ENCODE measurements at places on chromosomes 2 and 18.

- DNase-seq = no peak
These were observed 223.9 kb upstream of the CWC22 start for GRCh38 chr2:180231015-180231414.

DNA sequence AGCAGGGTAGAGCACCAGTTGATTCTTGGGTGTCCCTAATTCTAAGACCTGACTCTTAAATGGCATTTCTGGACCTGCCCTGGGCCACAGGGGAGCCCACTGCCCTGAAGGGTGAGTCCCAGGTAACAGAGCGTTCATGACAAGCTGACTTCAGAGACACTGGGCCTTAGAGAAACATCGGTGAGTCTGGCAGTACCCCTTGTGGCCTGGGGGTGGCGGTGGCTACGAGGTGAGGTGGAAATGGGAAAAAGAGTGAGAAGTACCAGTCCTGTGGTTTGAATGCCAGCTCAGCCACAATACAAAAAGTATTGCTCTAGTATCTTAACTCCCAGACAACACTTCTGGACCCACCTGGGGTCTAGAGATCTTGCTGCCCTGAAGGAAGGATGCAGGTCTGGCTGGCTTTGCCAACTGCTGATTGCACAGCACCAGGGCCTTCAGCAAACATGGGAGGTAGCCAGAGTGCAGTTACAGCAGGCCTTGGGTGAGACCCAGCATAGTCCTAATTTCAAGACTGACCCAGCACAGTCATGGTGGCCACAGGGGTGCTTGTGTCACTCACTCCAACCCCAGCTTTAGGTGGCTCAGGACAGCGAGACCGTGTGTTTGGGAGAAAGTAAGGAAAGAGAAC lies 44.5 kb downstream of the USP34 start:
- DNase-seq = peak; percentile 57

DNA sequence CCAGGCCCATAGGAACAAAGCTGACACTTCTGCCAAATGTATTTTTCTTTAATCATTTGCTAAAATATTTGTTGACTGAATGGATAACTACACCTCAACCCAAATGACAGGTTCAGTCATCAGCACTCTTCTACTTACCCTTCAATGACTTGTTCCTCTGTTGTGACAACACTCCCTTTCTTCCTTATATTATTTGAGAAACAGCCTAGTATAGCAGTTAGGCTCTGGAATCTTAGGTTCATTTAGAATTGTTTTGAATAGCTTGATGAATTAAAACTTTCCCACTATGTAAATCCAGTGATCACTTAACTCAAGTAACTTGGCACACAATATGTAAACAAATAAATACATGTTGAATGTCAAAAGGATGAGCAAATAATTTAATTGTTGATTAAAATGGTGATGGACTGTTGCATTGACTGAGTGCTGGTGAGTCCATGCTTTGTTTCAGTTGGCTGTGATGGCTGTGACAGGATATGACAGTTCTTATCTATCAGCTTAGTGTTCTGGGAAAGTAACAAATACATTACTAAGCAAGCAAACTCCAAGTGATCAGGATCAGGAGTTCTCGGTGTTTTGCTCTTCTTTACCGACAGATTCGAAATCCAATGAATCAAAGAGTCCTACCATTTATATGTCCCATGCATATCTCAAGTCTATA lies 2.8 kb upstream of the MOGAT1 start:
- DNase-seq = no peak

DNA sequence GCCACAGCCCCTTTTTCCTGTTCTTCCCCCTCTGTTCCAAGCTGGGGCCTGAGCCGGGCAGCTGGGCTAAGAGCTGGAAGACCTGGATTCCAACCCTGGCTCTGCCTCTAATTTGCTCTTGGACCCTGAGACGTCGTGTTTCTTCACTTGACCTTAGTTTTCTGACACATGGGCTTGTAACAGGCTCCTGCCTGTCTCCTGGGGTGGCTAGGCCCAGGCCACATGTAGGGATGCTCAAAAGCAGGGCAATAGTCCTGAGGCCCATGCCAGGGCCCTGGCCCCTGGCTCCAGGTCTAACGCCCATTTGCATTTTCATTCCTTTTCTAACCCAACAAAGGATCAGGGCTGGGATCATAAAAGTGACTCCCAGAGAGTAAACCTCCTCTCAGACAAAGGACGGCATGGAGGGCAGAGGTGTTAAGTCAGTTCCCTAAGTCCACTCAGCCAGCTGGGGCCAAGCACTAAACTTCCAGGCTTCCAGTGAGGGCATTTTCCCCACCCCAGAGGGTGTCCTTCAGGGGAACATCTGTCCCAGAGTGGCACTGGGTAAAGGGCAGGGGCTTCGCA lies 16.6 kb upstream of the DNMT3A start:
- DNase-seq = no peak

- DNase-seq = no peak
These were observed 35.0 kb downstream of the PSMD14 start for GRCh38 chr2:161343235-161343634.

GRCh38 chr2:236675051-236675450 lies 105.4 kb downstream of the ACKR3 start:
- DNase-seq = no peak

GRCh38 chr2:191171708-191172355 lies 21.0 kb upstream of the STAT4 start:
- no peak for DNase-seq

GRCh38 chr2:115165529-115166109 lies 723.2 kb downstream of the DPP10 start:
- DNase-seq = no peak

DNA sequence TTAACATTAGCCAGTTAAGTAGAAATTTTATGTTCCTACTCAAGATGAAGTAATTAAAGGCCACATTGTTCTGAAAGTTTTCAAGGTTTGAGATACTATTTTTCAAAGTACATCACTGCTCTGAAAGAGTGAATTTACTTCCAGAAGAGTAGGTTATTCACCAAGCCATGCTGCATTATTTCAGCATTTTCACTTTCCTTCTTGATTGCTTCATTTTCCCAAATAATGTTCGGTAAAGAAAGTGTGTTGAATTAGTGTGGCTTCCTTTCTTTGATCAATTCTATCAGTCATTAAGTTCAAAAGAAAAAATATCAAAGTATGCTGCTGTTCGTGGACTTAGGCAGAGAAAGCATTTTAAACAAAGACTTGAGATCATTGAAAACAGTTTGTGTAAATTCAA lies 310.3 kb downstream of the XIRP2 start:
- no peak for DNase-seq

DNA sequence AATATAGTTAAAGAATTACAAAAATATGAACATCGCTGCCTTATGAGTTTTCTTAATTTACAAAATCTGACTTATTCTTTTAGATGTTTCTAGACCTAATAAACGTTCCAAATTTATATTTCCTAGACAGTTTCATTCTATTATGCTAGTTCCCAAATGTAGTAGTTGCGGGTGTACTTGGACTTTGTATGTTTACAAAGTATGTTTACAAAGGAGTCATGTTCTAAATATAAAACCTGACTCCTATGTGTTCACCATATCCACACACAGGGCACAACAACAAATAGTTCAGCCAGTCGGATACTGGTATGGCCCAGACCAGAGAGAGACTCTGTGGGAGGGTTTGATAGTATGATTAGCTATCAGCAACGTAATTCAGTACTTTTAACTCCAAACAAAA lies 230.7 kb downstream of the KCNH7 start:
- no peak for DNase-seq

DNA sequence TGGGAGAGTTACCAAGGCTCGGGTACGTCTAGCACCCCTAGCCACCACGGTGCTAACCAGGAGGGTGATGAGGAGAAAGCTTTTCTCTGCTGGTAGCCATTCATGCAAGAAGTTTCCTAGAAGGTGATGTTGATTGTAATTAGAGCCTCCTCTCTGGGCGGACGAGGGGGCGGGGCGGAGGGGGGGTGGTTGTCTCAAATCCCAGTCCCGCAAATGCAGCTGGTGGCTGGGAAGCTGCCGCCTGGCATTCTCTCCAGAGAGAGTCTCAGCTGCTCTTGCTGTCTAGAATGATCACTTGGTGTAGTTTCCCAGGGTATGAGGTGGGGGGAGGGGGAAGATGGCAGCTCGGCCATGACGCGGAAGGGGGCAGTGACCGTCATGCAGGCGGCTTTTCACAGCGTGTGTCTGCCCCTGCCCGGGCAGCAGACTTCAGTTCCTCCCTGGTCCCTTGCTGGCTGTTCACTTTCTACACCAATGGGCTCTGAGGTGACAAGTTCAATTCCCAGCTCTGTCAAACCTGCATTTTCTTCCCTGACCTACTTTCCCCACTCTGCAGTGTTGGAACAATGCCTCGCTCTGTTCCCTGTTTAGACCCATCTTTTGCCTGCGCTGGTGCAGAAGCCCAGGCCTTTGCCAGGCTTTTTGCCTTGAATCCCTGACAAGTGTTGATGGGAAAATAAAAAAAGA lies 61.5 kb upstream of the KLF7 start:
- no peak for DNase-seq

- DNase-seq = no peak
These were observed 777.6 kb upstream of the FANCL start for GRCh38 chr2:59018737-59019136.

DNA sequence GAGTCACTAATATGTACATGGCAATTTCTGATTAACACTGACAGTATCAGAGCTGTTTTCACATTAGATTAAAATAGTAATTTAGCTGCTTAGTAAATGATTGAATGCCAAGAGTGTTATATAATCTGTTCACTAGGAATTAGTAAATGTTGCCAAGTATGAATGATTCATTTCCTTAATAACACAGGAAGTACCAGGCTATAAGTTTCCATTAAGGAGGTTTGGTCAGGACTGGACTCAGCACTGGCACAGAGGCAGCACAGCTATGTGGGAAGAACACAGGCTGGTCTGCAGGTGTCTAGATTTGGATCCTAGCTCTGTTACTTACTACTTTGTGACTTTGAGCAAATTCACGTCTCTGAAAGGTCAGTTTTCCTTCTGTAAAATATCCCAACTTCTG lies 97.2 kb downstream of the TDRD15 start:
- no peak for DNase-seq

- DNase-seq = no peak
These were observed 593.6 kb downstream of the TMX3 start for GRCh38 chr18:68121308-68121707.

DNA sequence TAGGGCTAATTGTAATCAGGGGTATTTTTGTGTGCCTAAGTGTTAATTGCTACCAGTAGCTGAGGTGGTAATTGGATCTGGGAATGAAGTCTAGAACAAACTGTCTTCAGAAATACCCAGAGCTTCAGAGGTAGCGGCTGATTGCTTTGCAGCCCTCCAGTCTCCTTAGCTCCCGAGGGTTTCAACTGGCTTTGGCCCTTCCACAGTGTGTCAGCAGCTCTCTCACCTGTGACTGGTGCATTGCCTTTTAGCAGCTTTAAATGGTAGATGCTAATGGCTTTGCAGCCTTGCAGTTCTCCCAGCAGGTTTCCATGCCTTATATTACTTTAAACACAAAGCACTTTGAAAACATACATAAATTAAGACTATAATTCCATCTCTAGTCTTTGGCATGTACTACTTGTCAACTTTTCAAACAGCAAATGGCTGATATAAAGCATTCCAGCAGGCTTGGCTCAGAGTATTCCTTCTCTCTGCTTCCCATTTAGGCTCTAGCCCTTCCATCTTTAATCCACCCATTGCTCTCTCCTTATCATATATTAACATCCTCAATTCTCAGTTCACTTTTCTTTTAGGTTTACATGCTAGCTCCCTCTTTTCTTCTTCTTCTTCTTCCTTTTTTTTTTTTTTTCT lies 156.4 kb upstream of the GALNT13 start:
- DNase-seq = no peak

GRCh38 chr2:10654069-10654468 lies 35.7 kb downstream of the NOL10 start:
- peak; percentile 16 for DNase-seq
